ENCODE measurements at places on chromosomes 11 and 22.
A peak's percentile ranks its signal among the peaks of the same experiment; 100 is the strongest.

DNA sequence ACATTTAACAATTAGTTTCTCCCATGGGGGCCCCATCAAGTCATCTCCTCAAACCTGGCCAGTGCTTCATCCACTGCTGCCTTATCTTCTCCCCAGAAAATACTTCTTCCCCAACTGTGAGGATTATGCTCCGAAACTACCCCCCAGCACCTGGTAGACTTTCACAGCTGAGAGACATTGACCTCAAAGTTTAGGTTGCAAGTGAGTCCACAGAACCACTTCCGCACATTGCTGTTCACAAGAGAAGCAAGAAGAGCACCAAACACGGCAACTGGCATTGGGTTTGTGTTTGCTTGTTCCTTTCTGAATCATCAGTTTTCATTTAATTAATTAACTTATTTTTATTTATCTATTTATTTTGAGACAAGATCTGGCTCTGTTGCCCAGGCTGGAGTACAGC, 6.1 kb downstream of the MCHR1 start:
- DNase-seq, result no peak

DNA sequence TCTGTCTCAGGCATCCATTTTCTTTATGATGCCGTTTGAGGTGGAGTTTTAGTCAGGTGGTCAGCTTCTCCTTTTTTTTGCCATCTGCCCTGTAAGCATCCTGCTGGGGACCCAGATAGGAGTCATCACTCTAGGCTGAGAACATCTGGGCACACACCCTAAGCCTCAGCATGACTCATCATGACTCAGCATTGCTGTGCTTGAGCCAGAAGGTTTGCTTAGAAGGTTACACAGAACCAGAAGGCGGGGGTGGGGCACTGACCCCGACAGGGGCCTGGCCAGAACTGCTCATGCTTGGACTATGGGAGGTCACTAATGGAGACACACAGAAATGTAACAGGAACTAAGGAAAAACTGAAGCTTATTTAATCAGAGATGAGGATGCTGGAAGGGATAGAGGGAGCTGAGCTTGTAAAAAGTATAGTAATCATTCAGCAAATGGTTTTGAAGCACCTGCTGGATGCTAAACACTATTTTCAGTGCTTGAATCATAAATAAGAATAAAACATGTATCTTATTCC, 10.9 kb upstream of the HBE1 start:
- DNase-seq, result peak; percentile 81

GRCh38 chr22:19605508-19606331, 81.5 kb upstream of the CLDN5 start:
- no peak for DNase-seq

DNA sequence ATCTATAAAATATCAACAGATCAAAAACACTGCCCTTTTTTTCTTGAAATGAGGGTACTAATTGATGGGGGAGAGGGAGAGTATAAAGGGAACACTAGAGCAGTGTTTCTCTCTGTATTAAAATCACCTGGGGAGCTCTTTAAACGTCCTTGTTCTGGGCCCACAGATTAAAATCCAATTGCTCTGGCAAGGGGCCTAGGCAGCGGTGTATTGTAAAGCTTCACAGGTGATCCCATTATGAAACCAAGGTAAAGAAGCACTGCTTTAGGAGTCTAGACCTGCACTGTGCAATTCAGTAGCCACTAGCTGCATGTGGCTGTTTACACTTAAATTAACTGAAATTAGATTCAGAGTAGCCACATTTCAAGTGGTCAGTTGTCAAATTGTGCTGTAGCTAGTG, 3.0 kb downstream of the AQP11 start:
- DNase-seq, result no peak

GRCh38 chr11:63839508-63840355, 822 bp downstream of the MARK2 start:
- DNase-seq, result no peak

DNA sequence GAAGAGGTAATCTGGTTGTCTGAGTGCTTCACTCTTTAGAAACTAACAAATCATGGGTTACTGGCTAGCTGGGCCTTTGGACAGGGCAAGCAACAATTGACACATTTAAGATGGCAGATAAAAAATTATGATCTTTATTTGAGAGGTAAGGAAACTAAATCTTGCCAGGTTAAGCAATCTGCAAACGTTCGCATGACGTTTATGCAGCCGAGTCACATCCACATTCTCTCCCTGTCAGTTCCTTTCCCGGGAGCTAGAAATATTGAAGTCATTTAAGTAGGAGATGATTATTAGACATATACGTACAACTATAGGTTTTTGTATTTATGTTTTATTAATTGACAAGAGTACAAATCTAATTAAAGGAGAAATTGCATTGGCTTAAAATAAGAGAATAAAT, 57.4 kb upstream of the RCN1 start:
- no peak for DNase-seq

- DNase-seq, result no peak
Measured at GRCh38 chr11:78906566-78906965, 331.9 kb upstream of the NARS2 start.

- DNase-seq, result no peak
Measured at GRCh38 chr11:70402685-70403084, 4.4 kb downstream of the CTTN start.

- DNase-seq, result no peak
Measured at GRCh38 chr11:29231991-29232390, 784.8 kb downstream of the KCNA4 start.

DNA sequence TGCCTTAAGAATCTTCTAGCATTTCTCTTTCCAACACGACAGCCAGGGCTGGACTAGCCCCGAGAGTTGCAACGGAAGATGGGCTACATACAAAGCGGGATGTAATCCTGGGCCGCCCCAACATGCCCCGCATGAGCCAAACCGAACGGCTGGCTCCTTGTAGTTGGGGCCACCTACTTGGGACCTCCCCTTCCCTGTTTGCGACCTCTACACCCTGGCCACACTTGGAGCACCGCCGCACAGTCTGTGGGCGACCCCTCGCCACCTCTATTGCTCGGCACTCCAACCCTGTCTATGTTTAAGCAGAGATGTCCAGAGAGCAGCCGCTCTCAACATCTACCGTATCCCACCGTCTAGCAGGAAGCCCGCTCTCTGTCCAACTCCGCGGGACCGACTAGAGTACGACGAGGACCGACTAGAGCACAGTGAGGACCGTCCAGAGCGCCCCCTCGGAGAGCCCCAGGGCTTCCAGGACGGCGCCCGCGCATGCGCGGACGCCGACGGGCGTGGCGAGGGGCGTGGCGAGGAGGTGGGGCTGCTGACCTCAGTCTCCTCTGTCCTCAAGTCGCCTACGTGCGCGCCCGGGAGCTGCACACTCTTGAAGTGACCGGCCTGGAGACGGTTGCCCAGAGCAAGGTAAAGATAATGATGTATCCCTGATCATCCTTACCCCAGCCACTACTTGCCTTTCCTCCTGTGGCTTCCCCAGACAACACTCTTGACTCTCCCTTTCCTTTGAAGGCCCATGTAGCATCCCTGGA, 32.3 kb downstream of the NEAT1 start:
- DNase-seq, result no peak

DNA sequence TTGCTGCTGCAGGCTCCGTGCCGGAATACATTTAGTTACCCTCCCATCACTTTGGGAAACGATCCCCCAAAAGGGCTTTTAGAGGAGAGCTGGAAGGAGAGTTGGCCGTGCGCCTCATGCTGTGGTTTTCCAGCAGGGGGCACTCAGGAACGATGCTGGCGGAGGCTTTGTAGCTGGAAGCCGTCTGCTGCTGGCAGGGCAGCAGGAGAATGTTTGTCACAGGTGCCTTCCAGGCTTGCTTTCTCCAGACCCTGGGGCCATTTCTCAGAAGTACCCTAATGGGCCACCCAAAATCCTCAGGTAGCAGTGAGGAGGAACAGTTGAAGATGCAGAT, 30.0 kb upstream of the CABP7 start:
- no peak for DNase-seq

DNA sequence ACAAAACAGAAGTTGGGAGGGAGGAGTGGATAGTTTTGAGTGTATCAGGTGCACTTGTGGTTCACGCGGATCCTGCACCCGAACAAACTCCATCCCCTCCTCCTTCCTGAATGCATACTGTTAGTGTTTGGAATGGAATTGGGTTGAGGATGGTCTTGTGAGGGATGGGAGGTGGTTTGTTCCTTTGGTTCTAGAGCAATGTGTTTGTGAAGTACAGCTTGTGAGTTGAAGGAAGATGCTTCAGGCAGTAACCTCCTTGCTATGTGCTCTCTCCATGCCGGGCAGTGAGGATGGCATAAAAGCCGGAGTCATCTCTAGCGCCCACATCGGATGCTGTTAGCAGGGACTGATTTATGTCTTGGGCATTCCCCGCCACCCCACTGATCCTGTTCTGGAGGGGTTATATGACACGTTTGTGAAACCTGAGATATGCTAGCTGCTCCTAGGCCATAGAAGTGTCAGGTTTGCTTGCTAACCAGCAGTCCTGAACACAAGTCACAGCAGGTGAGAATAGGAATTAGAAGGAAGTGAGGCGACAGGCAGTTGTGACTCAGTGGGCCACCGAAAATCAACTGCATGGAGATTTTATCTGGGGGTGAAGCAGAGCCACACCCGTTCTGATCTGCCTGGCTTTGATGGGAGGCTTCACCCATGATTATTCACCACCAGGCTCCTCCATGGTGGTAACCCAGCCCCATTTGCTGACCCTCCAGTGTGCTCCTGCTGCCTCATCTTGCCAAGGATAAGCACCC, 2.2 kb downstream of the BCR start:
- DNase-seq, result no peak

- peak; percentile 78 for DNase-seq
Measured at GRCh38 chr22:40509401-40510134, 127.0 kb downstream of the MRTFA start.

DNA sequence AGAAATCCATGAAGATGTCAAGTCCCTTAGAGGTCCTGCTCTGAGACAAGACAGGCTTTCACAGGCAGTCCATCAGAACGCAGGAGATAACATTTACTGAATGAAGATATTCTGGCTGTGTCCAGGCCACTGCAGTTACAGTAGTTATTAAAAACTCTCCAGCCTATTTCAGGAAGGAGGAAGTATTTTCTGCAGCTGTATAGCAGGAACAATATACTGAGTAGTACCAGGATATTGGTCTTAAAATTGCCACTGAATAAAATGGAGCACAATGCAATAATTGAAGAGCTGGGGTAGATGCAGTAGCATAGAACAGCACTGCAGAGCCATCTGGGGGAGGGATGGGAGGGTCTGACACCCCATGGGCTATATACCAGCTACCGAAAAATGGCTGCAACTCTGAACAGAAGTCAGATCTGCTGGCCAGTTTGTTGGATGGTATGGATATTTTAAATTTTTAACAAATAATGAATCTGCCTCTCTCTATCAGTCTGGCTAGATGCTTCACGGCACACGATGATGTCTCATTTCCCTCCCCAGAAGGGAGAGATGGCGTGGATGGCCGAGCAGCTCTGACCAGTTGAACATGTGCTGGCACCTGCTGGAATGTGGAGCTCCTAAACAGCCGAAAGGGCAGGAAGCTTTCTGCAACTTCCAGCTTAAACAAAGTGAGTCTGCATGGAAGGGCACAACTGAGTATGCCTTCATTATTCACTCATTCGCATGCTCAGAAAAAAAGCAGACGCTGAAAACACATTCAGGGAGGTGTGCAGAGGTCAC, 342.1 kb upstream of the SYN3 start:
- DNase-seq, result no peak

- no peak for DNase-seq
Measured at GRCh38 chr11:13114566-13115379, 105.7 kb downstream of the RASSF10 start.

GRCh38 chr11:36363361-36364268, 67.5 kb downstream of the PRR5L start:
- DNase-seq, result no peak

- no peak for DNase-seq
Measured at GRCh38 chr22:19275104-19275503, 16.4 kb downstream of the CLTCL1 start.

DNA sequence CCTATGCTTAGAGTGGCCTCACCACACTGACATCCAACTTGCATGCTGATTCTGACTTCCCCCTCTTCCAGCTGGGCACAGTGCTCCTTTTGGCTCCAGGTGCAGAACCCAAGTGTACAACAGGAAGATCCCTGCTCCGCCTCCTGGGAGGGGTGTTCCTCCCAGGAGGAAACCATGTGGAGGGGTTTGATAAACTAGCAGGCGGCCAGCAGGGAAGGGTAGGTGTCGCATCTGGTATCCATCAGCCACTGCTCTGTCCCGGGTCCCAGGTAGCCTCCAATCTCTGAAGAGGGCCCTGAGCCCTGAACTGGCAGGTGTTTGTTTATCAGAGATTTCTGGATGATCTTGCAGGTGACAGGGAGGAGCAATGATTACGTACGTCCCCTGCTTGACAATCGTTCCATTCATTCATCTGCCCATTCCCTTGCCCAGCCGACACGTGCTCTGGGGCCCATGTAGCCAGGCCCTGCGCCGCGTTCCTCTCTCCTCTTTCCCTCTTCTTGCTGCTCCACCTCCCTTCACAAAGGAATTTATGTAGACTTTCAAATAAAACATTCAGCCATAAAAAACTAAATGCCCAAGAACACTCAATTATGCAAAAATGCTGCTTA, 41.2 kb upstream of the MICAL2 start:
- no peak for DNase-seq

DNA sequence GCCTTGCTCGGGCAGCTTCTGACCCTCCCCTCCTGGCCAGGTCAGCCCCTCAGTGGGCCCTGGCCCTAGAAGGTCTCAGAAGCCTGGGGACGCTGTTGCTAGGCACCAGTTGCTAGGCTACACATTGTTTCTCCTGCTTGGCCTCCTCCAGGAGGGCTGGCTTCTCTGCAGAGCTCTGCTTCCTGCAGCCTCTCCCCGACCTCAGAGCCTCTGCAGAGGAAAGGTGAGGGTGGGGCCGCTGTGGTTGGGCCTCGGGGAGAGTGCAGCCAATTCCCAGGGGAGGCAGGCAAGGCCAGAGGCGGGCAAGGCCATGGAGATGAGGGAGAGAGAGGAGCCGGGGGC, 27.6 kb upstream of the LRRC10B start:
- DNase-seq, result no peak

- no peak for DNase-seq
Measured at GRCh38 chr11:9662273-9662672, 1.6 kb upstream of the SWAP70 start.

- no peak for DNase-seq
Measured at GRCh38 chr11:129453293-129453721, 77.7 kb downstream of the BARX2 start.

GRCh38 chr22:17797721-17798559, 23.7 kb upstream of the BID start:
- no peak for DNase-seq

Measured in retinal pigment epithelial cell (primary cell).